ENCODE measurements at places on chromosomes 6 and 20.

GRCh38 chr6:7953753-7954152 is 43.2 kb upstream of the TXNDC5 start:
- DNase-seq: no peak

- DNase-seq: no peak
Measured at GRCh38 chr6:125834348-125834747, 43.6 kb downstream of the NCOA7 start.

DNA sequence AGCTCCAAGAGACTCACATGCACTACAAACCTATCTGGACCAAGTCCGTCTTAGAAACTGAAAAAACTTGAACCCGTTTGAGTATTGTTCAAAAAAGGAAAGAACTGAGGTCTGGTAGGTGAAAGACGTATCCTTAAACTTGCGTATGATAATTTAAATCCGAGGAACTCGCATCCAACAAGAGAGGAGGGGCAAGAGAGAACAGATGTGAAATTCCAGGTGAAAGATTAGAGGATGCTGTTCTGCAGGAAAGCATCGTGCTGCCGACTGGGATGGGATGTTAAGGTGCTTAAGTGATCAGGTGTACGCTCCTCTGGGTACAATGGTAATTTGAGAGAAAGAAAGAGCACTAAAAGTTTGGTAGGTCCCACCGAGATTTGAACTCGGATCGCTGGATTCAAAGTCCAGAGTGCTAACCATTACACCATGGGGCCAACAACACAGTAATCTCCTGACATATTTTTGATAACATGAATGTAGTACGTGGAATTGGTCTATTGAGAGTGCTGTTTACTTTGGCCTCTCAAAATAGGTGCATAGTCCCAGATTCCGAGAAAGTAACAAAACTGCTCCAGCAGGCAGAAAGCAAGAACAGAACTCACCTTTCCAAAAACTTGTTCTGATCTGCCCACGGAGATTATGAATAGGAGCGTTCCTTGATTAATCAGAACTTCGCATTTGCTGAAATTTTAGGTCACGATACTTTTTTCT is 53.5 kb upstream of the BTN3A2 start:
- peak; percentile 37 for DNase-seq

GRCh38 chr6:24951811-24952299 is 16.1 kb upstream of the RIPOR2 start:
- DNase-seq: no peak

GRCh38 chr6:92297101-92297500 is 1122.3 kb downstream of the EPHA7 start:
- DNase-seq: no peak

- no peak for DNase-seq
Measured at GRCh38 chr6:82144007-82144851, 103.3 kb downstream of the IBTK start.

DNA sequence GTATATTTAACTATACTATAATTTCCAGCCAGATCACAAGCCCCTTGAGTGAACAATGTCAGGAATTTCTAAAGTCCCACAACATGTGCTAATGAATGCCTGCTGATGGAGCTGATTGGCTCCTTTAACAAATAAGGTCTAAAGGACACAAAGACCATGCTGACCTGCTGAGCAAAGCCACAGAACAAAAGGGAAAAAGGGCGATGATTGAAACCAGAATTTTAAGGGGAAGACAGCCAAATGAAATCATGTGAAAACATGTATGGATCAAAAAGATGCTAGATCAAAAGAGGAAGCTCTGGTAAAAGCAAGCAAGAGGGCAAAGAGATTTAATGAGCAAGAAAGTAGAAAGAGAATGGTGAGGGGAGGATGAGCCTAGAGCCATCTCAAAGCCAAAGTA is 105.6 kb downstream of the DCDC2 start:
- DNase-seq: no peak

DNA sequence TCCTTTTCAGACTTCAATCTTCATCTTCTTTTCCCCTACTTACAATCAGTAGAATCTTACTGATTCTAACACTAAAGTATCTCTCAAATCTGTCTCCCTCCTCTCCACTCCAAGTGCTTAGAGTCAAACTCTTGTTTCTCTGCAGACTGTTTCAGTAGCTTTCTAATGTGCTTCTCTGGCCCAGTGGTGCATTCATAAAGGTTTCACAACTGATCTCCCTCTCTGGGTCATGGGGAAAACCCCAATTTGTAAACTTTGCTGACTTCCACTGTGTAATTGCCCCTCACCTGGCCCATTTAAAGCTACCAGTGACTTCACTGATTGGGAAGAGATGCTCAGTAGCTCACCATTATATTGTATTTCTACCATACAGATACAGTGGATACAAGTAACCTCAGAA is 183.6 kb downstream of the FAXC start:
- no peak for DNase-seq

GRCh38 chr6:136341367-136341766 is 51.7 kb upstream of the BCLAF1 start:
- DNase-seq: no peak

GRCh38 chr6:128158496-128158895 is 257.6 kb upstream of the THEMIS start:
- no peak for DNase-seq

- DNase-seq: peak; percentile 20
Measured at GRCh38 chr6:33661106-33661838, 40.1 kb downstream of the ITPR3 start.

DNA sequence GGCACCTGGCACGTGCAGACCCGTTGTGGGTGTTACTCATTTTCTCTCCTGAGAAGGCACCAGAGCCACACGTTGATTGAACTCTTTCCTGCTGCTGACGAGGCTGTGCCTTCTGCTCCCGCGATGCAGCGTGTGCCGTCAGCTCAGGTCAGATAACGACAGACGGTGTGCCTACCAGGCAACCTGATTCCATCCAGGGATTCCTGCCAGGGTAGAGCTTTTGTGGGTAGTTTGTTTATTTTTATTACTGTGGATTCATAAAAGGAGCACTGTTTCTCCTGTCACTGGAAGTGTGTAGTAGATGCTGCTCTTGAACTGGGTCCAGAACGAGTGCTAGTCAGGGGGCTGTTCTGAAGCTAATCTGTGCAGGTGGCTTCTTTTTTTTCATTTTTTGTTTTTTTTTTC is 20.7 kb downstream of the PRPF6 start:
- DNase-seq: no peak

- DNase-seq: no peak
Measured at GRCh38 chr6:140459209-140459608, 1084.8 kb upstream of the CITED2 start.

GRCh38 chr6:129029778-129030177 is 146.8 kb downstream of the LAMA2 start:
- no peak for DNase-seq

- no peak for DNase-seq
Measured at GRCh38 chr6:4879741-4880275, 103.6 kb downstream of the CDYL start.

DNA sequence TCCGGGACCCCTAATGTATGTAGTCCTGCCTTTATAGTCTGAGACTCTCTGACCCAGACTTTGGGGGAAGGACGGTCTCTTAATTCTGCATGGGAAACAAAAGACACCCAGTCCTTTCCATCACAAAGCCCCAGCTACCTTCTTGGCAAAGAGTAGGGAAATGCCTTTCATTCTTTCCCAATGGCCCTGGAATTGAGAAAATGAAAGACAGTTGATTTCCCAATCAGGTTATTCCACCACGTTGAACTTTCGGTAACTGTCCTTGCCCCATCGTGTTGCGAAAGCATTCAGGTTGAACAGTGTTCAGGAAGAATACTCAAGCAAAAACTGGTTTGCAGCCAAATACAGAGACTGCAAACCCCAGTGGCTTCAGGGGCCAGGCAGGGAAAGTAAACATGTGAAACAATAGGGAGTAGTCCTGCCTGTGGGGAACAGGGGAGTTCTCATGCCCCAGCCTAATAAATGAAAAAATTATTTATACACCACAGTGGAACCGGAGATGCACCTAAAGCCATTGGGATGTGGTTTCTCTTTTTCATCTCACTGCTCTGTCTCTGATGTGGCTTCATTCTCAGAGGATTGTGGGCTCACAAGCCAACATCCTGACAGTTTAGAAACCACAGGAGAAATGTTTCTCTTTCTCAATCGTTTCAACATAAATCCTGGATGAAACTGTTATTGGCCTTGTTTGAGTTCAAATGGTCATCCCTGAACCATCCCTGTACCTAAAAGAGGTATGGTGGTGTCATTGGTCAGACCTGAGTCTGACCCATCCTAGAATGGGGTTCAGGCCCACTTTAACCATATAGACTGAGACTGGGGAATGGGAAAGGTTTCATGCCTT is 44.2 kb upstream of the SLC9A8 start:
- DNase-seq: no peak

GRCh38 chr20:14117768-14118167 is 122.5 kb downstream of the MACROD2 start:
- no peak for DNase-seq

- no peak for DNase-seq
Measured at GRCh38 chr6:147262946-147263345, 58.7 kb downstream of the STXBP5 start.

DNA sequence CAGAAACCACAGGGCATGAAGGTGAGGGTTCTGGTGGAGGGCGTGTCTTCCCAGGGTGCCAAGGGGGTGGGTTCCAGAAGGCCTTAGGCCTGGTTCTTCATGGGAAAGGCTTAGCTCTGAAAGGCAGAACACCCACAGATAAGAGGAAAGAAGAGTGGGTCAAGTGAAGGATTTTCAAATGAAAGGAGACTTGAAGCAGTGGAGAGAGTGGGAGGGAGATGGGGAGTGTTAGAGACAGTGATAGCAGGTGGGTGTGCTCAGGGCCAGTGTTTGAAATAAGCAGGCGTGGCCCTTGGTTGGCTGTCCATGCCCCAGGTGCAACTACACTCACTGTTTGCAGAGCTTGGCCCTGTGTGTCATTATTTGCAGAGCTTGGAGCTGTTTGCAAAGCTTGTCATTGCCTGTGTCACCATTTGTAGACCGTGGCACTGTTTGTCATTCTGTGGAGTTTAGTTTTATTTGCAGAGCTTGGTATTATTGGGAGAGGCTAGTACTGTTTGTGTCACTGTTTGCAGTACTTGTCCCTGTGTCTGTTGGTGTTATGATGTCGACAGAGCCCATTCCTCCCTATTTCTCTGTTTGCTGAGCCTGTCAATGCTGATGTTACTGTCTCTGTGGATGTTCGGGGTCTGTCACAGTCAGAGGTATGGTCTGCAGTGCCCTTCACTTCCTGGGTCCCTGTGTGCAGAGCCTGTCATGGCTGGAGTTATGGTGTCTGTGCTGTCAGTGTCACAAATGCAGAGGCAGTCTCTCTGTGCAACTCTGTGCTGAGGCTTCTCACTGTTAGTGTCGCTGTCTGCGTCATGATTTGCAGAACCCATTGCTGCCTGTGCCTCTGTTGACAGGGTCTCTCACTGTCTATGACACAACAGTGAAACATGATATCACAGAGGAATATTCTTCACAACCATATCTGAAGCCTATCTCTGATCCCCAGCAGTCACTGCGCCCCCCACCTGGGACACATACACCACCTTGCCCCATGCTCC is 127.7 kb upstream of the LRFN2 start:
- no peak for DNase-seq

DNA sequence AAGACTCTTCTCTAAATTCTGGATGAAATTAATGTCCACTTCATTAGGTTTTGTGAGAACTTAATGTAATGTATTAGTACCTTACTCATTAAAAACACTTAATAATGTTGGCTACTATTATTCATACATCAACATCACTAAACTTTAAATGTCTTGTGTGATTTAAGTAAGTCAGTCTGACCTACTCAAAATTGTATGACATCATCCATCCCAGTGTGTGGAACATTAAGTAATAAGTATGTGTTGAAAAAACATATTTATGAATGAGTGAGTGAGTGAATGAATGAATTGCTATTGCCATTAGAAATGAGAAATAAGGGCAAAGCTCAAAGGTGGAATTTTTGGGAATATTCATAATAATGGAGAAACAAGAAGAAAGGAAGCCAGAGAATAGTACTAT is 285.8 kb downstream of the HTR1B start:
- no peak for DNase-seq

- DNase-seq: peak; percentile 85
Measured at GRCh38 chr6:72524011-72524645, 97.7 kb upstream of the KCNQ5 start.

DNA sequence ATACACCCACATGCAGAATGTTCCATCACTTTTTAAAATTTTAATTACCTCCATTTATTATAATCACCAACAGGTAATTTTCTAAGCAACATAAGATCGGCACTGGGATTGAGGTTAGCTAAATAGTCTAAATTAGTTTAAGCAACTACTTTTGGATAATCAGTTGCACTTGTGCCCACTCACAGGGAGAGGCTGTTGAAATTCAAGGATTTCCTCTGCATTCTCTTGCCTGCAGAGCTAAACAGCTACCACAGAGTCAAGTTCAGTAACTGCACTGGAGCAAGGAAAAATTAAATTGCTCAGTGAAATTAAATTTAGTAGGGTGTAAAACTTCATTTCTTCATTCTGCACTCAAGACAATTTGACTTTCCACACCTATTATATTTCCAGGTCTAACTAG is 120.7 kb upstream of the CCDC28A start:
- peak; percentile 40 for DNase-seq

DNA sequence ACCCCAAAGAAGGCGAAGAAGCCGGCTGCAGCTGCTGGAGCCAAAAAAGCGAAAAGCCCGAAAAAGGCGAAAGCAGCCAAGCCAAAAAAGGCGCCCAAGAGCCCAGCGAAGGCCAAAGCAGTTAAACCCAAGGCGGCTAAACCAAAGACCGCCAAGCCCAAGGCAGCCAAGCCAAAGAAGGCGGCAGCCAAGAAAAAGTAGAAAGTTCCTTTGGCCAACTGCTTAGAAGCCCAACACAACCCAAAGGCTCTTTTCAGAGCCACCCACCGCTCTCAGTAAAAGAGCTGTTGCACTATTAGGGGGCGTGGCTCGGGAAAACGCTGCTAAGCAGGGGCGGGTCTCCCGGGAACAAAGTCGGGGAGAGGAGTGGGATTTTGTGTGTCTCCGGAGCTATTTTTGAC is 69.6 kb downstream of the HFE start:
- no peak for DNase-seq

- DNase-seq: no peak
Measured at GRCh38 chr6:84798257-84798656, 33.9 kb upstream of the TBX18 start.

DNA sequence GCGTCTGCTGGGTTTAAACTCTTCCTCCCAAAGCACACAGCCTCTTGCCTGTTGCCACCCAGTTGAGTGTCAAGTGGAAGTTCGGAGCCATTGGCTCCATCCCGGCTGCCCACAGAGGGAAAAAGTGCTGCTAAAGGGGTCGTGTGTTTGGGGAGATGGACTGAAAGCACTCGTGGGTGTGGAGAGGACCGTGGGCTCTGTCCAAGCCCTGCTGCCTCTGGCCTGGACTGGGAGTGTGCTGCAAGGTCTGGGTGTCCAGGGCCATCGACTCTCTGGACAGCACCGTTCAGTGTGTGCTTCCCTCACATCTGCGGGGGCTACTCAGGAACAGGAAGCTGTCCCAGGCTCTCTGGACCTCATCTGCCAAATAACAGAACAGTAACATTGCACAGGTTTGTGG is 269.3 kb downstream of the DLL1 start:
- no peak for DNase-seq

- no peak for DNase-seq
Measured at GRCh38 chr6:139030228-139030963, 1.9 kb downstream of the ABRACL start.

Measured in NCI-H1436 (cell line).